Foreskin keratinocyte (primary cell): ENCODE measurements at places on chromosomes 12 and 14.

DNA sequence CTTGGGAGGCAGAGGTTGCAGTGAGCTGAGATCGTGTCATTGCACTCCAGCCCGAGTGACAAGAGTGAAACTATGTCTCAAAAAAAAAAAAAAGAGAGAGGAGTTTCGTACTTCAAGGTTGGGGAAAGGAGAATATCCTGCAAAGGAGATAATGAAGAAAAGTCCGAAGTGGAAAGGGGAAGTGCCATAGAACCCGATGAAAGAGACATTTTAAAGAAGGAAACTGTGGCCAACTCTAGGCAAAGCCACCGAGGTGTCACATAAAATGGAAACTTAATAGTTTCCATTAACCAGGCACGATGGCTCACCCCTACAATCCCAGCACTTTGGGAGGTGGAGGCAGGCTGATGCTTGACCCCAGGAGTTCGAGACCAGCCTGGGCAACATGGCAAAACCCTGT lies 15.0 kb upstream of the LTBP2 start:
- no peak for DNase-seq

DNA sequence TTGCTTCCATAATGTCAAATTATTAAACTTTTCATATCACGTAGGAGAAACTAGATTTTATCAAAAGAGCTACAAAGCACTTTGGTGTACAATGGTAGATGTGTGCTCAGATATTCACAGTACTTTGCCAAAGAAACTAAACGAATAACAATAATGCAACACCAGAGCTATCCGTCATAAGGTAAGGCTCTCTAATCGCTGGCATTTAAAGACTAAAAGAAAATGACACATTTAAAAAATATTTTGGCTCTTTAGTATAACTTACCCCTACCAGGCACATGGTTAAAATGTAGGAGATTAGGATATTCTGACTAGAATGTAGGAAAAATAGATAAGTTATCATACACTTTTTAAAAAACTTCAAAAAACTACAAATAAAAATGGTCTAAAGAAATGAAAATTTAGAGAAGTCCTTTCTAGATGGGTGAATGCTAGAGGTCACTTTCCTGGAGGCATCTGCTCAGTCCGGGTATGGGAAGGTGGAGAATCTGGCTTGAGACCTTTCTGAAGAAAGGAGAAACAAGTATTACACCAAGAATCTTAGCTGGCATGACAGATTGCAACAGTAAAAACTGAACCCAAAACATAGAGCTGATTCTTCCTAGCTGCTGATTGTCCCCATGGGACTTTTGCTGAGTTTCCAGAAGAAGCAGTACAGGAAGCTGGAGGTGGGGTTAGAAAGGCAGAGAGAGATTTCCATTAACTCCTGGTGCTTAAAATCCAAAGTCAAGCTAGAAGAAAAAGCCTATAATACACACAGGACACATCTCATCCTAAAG lies 67.9 kb downstream of the FAR2 start:
- no peak for DNase-seq

- no peak for DNase-seq
Observed at GRCh38 chr12:101957252-101957959, 80.0 kb downstream of the DRAM1 start.

- DNase-seq = no peak
Observed at GRCh38 chr12:102023343-102023930, 38.4 kb downstream of the WASHC3 start.

GRCh38 chr14:20247646-20248246 lies 8.7 kb downstream of the OR11H4 start:
- DNase-seq = peak; percentile 38

- no peak for DNase-seq
Observed at GRCh38 chr14:35688126-35688826, 120.8 kb downstream of the RALGAPA1 start.

GRCh38 chr14:60211153-60211552 lies 37.9 kb upstream of the PPM1A start:
- no peak for DNase-seq

- DNase-seq = peak; percentile 88
Observed at GRCh38 chr12:57088354-57089270, at the start of gene NAB2. TSS of gene NAB2 (plus strand) at chr12:57089114. CDS start at chr12:57089272, 158 bp downstream.

DNA sequence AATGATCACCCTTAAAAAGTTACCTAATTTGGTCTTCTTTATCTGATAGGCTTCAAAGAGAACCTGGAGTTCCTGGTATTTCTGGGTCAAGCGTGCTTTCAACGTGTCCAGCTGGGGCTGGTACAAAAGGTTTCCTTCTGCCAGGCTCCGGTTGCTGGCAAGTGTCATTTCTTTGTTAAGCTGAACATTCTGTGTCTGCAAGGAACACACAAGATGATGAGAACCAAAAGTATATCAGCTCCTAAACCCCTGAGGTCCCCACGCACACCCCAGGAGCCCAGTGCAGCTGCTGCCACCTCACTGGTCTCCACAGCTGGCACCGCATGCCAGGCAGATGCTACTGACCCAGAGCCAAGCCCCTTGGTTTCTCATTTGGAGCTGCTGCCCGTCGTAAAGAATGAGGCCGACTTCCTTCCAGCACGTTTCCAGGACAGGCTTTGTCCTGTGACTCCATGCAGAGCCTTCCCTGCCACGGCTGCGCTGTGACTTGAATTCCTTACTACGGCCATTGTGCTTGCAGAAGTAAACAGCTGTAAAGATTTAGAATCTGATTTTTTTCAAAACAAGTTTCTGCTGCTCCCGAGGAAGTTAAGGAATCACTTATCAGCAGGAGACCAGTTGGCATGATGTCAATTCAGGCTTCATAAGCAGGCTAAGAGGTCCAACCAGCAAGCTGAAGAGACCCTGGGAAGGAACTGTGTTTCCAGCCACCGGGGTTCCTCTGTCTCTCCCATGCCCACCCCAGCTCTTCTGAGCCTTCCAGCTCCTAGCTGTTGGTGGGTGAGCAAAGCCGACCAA lies 24.9 kb downstream of the VPS37B start:
- no peak for DNase-seq

- DNase-seq = no peak
Observed at GRCh38 chr12:72753571-72753970, 481.4 kb downstream of the TRHDE start.

GRCh38 chr12:47805417-47805816 lies 14.3 kb downstream of the HDAC7 start:
- DNase-seq = no peak

- DNase-seq = no peak
Observed at GRCh38 chr12:71551529-71551928, 111.9 kb downstream of the LGR5 start.
